Stimulated activated CD8-positive, alpha-beta memory T cell treated with anti-CD3 and anti-CD28 coated beads, Interleukin-2, amount 100 ng/mL, for 1 hour (primary cell): ENCODE measurements at places on chromosomes 2 and 18.
A peak's percentile ranks its signal among the peaks of the same experiment; 100 is the strongest.

- DNase-seq: no peak
Observed at GRCh38 chr2:98835831-98836385, 100.1 kb downstream of the CRACDL start.

GRCh38 chr2:140539242-140539875 is 1591.5 kb downstream of the LRP1B start:
- no peak for DNase-seq

DNA sequence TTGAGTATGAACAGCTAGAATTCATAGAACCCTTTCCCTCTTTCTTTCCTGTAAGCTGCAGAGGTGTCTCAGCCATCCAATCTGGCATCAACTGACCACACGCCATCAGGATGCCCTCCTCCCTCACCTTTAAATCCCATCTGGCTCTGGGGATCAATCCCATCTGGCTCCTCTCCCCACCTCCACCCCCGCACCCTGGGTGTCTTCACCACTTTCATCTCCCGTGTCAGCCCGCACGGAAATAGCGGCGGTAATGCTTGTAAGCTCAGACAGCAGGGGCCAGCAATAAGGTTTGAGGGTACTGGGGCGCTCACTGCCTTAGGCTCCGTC is 508 bp upstream of the TUBA4B start:
- no peak for DNase-seq

DNA sequence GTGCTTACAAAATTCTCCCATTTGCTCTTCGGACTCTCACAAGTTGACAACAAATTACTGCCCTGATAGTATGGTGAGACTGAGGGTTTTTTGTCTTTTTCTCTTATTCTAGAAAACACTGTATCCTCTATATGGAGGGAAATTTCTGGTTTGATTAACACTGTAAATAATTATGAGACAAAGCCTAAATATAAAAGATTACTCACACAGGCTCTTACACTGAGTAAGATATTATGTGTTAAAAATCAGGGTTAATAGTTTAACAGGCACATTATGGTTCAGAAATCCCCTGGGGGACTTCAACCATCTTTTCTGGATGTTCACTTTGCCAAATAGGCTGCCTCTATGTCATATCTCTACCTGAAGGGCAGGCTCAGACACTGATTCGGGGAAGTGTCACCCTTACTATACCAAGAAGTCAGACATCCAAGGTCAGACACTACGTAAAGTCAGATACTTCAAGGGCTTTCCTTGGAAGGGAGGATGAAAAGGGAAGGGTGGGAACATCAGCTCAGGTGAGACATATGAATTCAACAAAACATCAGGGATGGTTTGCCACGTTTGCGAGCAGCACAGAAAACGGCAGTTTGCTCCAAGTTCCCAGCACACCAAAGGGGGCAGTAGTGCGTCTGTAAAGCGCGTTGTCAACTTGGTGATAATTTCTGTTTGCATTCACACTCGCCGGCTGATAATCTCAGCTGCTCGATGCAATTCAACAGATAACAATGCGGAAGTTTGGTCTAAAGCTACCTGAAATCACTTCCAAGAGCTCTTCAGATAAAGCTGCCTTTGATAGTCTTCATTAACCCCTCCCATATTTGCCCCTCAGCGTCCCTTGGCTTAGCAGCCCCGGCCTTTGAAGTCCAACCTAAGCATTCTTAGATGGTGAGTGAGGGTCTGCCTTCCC is 972 bp upstream of the RASGRP3 start:
- DNase-seq: peak; percentile 48

DNA sequence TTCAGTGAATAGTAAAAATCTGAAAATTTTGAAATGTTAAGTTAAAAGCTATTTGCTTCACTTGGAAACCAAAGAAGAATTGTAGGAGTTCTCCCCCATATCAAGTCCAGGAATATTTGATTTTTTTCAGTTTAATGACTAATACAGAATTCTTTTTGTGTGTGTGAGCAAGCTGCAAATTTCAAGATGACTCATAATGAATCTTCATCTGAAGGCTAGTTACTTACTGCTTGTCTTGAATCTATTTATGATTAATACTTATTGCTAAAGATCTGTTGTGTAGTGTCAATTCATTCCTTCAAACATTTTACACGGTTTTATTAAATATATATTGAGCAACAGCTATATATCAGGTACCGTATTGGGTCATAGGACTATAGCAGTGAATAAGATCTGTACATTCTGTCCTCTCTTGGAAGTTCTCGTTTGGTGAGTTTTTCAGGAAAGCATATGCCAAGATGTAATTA is 47.8 kb upstream of the CAVIN2 start:
- no peak for DNase-seq
